ENCODE measurements at places on chromosomes 16 and 17.

- DNase-seq, result no peak
Measured at GRCh38 chr16:24208710-24209109, 47.4 kb upstream of the CACNG3 start.

DNA sequence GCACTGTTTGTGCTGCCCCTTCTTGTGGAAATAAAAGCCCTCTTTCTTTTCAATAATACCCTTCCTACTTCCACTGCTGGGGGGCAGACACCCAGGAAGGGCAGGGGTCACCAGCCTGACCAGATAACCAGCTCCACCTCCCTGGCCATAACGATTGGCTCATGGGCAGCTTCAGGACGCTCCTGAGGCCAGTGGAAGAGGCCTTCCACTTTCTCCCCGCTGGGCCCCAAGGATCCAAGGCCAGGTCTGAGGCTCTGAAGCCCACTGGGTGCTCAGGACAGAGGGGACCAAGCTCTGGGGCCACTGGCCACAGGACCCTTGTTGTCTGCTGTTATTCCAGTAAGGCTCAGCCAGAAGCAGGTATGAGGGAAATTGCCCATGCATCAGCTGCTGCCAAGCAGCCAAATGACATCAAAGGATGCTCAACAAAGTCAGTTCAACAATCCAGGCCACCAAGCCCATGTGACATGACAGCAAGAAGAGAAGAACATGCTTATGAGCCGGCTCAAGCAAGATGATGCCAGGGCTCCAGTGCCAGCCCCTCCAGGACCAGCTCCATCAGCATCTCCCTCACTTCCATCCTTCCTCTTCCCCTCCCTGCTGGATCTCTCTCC, 238.8 kb downstream of the ZNF423 start:
- no peak for DNase-seq

DNA sequence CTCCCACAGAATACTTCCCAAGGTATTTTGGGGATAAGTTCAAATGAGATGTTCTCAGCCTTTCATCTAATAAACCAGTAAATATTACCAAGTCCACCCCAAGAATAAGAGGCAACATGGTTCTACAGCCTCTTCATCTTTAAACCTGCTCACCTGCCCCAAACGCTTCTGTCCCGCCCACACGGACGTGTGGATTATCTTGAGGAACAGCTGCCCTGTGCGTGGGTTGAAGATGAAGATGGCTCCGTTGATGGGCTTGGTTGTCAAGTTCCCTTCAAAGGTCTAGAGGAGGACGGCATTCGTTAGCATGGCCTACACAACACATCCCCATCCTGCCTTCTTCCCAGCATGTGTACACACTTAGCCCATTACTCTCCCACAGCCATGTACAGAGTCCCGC, 8.4 kb upstream of the RILP start:
- no peak for DNase-seq

- no peak for DNase-seq
Measured at GRCh38 chr16:57617604-57618111, 10.8 kb upstream of the ADGRG1 start.

DNA sequence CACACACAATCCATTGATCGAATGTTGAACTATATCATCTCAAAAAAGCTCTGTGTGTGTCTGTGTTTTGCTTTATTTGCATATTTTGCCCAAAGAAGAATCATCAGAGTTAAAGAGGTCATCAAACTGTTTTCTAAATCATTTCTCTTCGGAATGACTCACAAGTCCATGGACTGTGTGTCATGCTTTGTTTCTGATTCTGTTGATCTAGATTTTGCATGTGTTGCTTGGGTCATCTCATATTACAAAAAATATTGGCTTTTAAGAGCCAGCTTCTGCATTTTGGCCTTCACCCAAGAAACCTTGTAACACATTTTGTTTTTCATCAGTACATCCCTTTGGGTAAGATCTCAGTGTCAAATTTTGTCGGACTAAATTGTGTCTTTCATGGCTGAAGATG, 471.2 kb upstream of the HSBP1 start:
- DNase-seq, result no peak

- DNase-seq, result no peak
Measured at GRCh38 chr16:49089039-49089438, 192.6 kb downstream of the CBLN1 start.

- DNase-seq, result no peak
Measured at GRCh38 chr16:53744449-53744848, 40.5 kb downstream of the FTO start.

DNA sequence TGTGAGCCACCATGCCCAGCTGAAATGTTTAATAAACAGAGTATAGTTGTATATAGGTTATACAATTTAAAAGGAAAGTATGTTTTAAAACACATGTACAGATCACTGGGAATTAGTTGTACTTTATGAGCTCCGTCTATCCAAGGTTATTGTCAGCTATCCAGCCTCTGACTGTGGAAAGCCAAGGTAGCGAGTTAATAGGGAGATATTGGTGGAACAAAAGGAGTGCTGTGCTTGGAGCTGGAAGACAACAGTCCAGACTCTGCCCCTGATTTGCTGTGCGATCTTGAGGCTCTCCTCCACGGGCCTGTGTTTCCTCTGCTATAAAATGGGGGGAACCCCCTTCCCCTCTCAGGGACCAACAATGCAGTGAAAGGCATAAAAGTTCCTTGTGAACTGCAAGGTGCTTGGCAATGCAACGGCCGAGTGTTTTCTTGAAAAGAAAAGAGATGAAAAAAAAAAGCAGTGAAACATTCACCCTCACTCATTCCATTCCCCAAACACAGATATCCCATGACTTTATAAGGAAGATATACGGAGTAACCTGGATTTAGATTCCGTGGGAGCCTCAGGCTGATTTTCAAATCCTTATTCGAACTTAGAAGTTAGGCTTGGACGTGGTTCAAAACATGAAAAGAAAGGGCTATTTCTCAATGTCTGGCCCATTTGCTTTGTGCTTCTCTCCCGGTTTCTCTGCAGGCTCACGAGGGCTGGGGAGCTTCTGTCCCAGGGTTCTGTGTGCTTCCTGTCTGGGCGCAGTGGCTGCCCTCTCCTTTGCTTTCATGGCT, 34.1 kb downstream of the CUEDC1 start:
- no peak for DNase-seq

- no peak for DNase-seq
Measured at GRCh38 chr17:69609473-69610305, 195.2 kb downstream of the MAP2K6 start.

- no peak for DNase-seq
Measured at GRCh38 chr17:46264456-46265198, 30.3 kb upstream of the LRRC37A start.

- no peak for DNase-seq
Measured at GRCh38 chr17:41987642-41988041, 21.0 kb downstream of the CNP start.

GRCh38 chr17:60902399-60902798, 224.7 kb downstream of the BCAS3 start:
- no peak for DNase-seq

DNA sequence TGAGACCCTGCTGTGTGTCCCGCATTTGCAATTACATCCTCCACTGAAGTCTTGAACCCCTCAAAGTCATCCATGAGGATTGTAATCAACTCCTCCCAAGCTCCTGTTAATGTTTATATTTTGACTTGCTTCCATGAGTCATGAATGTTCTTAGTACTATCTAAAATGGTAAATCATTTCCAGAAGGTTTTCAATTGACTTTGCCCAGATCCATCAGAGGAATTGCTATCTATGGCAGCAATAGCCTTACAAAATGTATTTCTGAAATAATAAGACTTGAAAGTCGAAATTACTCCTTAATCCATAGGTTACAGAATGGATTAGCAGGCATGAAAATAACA, 2.5 kb upstream of the C16orf87 start:
- DNase-seq, result no peak
